ENCODE measurements at places on chromosomes 4 and X.

DNA sequence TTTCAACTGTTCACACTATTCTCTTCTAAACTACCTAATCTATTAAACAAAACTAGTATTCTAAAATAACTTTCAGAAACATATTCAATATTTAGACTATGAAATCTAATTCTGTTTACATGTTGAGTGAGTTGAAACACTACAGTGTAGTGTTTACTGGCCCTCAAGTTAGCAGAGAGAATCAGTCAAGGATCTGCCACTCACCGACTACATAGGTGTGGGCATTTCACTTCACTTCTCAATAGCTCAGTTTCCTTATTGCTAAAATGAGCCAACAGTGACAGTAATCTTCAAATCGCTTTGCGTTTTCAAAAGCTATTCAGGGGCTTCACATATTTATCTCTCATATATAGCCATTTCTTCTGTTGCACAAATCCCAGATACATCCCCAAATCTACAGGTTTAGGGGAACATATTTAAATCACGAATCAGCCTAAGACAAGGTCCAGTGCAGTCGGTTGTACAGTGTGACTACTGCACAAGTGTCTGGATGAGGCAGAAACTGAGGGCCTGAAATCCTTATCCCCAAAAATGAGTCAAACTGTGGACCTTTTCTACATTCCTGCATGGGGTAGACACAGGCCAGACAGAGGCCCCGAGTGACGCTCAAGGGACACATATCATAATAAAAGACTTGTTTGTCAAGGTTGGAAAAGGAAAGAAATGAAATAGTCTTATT lies 129.8 kb downstream of the PPP3CA start:
- DNase-seq, result no peak

DNA sequence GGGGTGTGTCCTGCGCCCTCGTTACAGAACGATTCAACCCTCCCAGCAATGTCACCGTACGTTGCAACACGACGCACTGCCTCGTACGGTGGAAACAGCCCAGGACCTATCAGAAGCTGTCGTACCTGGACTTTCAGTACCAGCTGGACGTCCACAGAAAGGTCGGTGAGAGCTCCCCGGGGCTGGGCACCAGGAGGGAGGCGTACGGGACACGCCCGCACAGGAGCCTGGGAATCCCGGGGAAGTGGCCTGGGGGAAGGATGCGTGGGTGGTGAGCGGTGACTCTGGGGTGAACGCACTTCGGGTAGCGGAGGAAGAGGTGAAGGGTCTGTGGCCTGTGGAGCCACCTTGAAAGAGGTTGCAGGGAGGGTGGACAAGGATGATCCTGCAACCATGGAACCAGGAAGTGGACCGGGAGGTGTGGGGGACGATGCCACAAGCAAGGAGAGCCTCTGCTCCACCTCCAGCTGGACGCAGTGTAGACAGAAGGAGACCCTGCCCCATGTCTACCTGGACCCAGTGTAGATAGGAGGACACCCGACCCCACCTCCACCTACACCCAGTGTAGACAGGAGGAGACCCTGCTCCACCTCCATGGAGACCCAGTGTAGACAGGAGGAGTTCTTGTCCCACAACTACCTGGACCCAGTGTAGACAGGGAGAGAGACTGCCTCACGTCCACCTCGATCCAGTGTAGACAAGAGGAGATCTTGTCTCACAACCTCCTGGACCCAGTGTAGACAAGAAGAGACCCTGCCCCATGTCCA lies 25.9 kb downstream of the CSF2RA start:
- DNase-seq, result no peak

GRCh38 chr4:141425124-141425523 lies 204.4 kb downstream of the ZNF330 start:
- DNase-seq, result no peak

DNA sequence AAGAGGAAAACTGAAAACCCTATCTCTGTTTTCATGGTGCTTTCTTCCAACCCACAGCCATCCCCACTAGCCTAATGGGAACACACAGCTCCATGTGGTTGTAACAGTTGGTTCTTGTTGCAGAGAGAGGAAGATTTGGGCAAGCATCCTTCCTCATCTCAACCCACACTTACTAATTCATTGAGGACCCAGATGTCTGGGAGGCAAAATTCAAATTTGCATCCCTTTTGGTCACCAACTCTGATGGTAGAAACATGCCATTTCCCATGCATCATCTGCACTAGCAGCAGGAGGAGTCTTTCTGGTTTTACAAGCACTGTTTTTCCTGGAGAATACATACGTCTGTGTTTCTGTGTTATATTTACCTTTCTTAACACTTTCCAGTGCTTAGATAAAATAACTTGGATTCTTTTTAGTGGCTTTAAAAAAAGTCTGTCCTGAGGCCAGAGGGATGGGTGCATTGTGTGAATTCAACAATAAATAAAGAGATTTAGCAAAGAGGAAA lies 301.0 kb downstream of the KCTD8 start:
- DNase-seq, result no peak

- DNase-seq, result no peak
Observed at GRCh38 chr4:76954489-76954888, 4.9 kb downstream of the SEPTIN11 start.

DNA sequence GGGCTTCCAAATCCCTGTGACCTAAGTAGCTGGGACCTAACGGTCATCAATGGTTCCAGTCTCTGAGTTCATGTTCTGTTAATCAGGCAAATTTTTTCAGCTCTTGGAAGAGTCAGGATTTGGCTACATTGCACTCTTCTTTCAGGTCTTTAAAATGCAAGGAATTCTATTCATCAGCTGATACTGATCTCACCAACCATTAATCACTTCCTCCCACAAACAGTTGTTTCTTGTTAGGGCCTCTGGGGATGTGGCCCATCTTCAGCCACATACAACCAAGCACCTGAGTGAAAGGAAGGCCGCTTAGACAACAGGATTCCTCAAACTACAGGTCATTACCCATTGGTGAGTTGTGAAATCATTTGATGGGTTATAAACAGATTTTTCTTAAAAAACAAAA lies 71.7 kb downstream of the FANCB start:
- DNase-seq, result no peak

Measured in urinary bladder (tissue), 4 donors.